SK-MEL-5 (cell line): ENCODE measurements at places on chromosomes 2 and 18. TPM values are rescaled to one million over a fixed set of nuclear protein-coding genes. Genes with fewer than 3 reads are reported as not detected.

Gene IL1RL2
- total RNA-seq = not detected in 2 replicates

Gene VIT
- not detected in 2 replicates for total RNA-seq

Gene SCN2A
- total RNA-seq = 0.08 TPM in 1 of 2 replicates, not detected in the other

Gene DYNAP
- total RNA-seq = not detected in 2 replicates

Gene PSMD1
- 108 and 114 TPM in 2 replicates for total RNA-seq

Gene IL37
- not detected in 2 replicates for total RNA-seq

Gene CRYGC
- not detected in 2 replicates for total RNA-seq

Gene DIPK1C
- total RNA-seq = 12.6 and 17.3 TPM in 2 replicates

Gene GCFC2
- total RNA-seq = 35.9 and 43.1 TPM in 2 replicates

Gene HOXD13
- total RNA-seq = 10.3 and 11.8 TPM in 2 replicates

Gene RNASEH1
- total RNA-seq = 45.2 and 47.9 TPM in 2 replicates

Gene PROKR1
- 6.3 and 6.9 TPM in 2 replicates for total RNA-seq

Gene ARHGEF33
- not detected in 2 replicates for total RNA-seq

Gene ANKRD30B
- total RNA-seq = 7.1 and 7.3 TPM in 2 replicates

Gene TDRD15
- total RNA-seq = 0.03 and 0.16 TPM in 2 replicates

Gene ATP6V1B1
- total RNA-seq = 2.5 TPM in 1 of 2 replicates, not detected in the other

Gene PJVK
- 0.34 and 0.56 TPM in 2 replicates for total RNA-seq

Gene VSNL1
- 0.08 TPM in 1 of 2 replicates, not detected in the other for total RNA-seq

Gene LYPD6
- 0.53 and 0.61 TPM in 2 replicates for total RNA-seq

Gene CXCR1
- total RNA-seq = not detected in 2 replicates

Gene ANKAR
- total RNA-seq = 1.9 and 2.6 TPM in 2 replicates
